Jurkat, Clone E6-1 (cell line): ENCODE measurements at places on chromosomes 16 and 17.

- peak; percentile 49 for DNase-seq
Measured at GRCh38 chr17:42428141-42428944, 5.3 kb upstream of the CAVIN1 start.

GRCh38 chr17:10357768-10358167 is 15.0 kb downstream of the MYH13 start:
- DNase-seq, result peak; percentile 1

GRCh38 chr16:4404247-4404966 is 12.0 kb downstream of the CORO7 start:
- DNase-seq, result no peak

DNA sequence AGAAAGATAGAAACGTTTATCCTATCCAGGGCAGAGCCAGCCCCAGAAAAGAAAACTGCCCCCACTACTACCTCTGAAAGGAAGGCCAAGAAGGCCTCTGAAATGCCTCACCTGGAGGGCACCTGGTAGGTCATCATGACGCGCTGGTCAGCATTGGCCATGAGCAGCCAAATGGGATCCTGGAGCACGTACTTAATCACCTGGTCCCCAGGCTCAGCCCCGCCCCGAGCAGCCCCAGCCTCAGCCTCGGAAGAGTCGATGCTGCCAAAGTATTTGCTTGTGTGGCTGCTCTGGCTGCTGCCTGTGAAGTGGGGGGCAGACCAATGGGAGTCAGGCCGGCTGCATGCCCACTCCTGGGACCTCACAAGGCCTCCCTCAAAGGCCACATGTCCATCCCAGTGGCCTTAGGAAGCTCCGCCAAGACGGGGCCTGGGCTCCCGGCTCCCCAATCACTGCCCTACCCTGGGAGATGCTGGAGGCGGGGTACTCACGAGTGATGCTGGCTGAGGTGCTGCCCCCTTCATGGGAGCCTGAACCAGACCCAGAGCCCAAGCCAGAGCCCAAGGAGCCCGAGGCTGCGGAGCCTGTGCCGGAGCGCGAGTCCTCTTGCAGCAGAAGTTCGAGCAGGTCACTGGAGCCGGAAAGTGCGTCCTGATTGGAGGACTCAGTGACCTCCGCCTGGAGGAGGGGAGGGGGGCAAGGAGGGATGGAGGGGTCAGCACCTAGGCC is 9.9 kb downstream of the PER1 start:
- no peak for DNase-seq

- no peak for DNase-seq
Measured at GRCh38 chr16:59698346-59699020, 964.4 kb upstream of the GOT2 start.

GRCh38 chr17:51730303-51731050 is 428.0 kb downstream of the CA10 start:
- no peak for DNase-seq

GRCh38 chr17:9071016-9071415 is 49.7 kb downstream of the NTN1 start:
- no peak for DNase-seq

- DNase-seq, result peak; percentile 49
Measured at GRCh38 chr17:38444151-38444550, 15.9 kb downstream of the ARHGAP23 start.

GRCh38 chr17:31663576-31663975 is 195.5 kb downstream of the COPRS start:
- DNase-seq, result peak; percentile 3

- DNase-seq, result no peak
Measured at GRCh38 chr17:57881143-57881542, 31.3 kb upstream of the MRPS23 start.

DNA sequence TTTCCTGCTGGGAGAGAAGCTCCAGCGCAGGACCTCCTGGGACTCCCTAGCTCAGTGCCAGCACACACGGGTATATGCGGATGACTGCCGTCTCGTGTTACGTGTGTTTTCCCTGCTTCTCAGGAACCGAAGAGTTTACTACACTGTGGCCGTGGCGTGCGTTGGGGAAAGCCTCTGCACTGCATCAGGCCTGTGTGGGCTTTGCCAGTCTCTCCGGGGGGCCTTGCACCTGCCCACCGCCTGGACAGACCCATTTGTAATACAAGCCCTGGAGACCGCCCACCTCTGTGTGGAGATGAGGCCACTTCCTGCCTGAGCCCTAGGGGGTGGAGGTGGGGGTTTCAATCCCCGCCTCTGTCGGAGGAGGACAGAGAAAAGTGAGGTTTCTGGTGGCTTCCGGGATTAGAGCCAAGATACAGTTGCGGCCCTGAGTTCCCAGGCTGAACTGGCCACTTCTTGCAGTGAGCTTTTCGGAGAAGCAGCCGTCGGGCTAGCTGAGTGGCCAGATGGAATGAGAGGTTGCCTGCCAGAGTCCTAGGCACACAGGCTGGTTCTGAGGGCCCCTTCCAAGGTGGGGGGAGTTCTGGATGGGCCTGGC is 43.4 kb upstream of the GSE1 start:
- peak; percentile 91 for DNase-seq

DNA sequence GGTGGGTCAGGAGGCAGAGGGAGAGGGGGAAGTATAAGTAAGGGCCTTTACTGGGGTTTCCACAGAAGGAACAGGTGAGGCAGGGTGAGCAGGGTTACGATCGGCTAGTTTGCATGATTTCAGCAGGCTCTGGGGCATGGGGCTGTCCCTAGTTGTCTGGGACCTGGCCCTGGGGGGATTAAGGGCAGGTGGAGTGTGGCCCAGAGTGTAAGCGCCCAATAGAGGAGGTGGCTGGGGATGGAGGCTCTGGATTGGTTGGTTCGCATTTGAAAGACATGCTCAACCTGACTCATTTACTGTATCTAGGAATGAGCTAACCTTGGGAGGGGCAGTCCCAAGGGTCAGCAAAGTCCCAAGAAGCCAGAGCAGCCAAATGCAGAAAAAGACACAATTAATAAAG is 230.3 kb downstream of the MAP2K4 start:
- no peak for DNase-seq

GRCh38 chr16:89863741-89864526 is 9.5 kb upstream of the TCF25 start:
- DNase-seq, result no peak

- DNase-seq, result no peak
Measured at GRCh38 chr17:44911133-44912001, 3.9 kb downstream of the GFAP start.

DNA sequence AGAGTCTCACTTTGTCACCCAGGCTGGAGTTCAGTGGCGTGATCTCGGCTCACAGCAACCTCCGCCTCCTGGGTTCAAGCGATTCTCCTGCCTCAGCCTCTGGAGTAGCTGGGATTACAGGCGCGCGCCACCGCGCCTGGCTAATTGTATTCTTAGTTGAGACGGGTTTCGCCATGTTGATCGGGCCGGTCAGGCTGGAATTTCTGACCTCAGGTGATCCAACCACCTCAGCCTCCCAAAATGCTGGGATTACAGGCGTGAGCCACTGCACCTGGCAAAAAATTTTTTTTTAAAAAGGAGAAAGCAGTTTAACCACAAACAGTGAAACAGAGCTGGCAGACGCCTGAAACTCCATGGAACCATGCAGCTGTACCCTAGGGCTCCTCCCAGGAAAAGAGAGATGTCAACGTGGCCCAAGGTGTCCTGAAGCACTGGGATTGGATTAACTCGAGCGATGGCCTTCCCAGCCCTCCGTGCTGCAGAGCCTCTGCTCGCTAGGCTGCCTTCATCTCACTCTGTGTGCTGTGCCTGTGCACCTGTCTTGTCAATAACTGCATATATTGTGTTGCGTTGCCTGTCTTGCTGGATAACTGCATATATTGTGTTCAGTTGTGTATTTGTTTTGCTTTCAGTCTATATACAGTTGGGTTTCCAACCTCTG is 29.6 kb upstream of the FOXK2 start:
- DNase-seq, result no peak

- DNase-seq, result no peak
Measured at GRCh38 chr17:75350706-75351105, 54.8 kb downstream of the GRB2 start.

DNA sequence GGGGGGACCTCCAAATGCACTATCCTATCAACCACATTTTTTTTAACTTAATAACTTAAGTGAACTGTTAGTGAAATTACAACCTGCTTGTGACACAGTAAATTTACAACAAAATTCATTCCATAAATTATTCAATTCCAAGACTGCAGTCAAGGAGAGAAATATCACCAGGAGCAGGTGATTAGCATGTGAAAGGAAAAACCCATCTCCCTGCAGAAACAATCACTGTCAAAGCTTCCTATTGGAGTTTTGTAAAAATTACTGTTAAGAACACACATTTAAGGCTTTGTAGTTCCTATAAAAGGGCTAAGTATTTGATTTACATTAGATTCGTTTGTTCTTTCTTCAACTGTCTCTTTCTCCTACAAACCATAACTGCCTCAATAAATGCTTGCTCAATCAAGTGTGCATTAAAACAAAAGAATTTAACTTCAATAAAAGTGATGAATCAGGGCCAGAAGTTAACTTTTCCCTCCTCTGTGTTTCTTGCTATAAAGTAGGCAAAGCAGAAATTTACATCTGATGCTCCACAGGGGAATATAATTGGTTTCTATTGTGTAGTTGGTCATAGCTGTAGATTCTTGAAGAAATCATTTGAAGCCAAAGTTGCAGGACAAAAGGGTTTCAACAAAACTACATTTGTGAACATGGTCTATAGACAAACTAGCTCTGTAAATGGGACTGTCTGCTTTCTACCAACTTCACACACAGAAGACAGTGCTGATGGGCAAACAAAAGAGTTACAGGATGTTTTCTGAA is 195.1 kb upstream of the PSMD7 start:
- DNase-seq, result no peak

GRCh38 chr16:51430716-51431369 is 279.8 kb upstream of the SALL1 start:
- DNase-seq, result no peak

DNA sequence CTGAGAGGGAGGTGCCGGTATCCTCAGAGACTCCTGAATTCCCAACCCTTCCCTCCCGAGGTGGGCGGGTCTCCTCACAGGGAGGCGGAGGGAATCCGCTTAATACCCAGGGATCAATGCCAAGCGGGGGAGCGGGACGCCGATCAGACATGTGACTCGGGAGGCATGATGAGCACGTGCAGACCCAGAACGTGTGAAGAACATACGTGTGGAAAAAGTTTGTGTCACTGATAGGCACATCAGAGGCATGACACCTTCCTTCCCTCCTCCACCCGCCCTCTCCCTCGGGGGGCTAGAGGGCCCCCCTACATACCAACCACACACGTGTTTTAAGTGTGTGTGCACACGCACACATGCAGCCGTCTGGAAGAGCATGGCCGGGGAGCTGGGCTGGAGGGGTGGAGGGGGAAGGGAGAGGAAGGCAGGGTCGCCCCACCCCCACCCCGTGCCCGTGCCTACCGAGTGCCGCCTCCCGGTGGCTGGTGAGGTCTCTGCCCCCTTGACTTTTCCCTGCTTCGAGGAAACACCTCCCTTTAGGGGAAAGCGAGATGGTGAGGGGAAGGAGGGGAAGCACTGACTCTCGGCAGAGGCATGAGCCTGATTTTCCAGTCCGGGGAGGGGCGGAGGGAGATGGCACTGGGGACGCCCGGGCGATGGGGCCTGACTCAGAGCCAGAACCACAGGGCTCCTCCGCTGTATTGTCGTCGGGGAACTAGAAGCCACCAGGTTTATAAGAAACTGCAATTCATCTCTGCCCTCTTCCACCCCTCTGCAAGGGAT is 12.1 kb upstream of the TBX21 start:
- no peak for DNase-seq

GRCh38 chr17:70588003-70588402 is 418.7 kb downstream of the KCNJ2 start:
- DNase-seq, result no peak

GRCh38 chr17:27423651-27424050 is 32.6 kb upstream of the KSR1 start:
- no peak for DNase-seq

DNA sequence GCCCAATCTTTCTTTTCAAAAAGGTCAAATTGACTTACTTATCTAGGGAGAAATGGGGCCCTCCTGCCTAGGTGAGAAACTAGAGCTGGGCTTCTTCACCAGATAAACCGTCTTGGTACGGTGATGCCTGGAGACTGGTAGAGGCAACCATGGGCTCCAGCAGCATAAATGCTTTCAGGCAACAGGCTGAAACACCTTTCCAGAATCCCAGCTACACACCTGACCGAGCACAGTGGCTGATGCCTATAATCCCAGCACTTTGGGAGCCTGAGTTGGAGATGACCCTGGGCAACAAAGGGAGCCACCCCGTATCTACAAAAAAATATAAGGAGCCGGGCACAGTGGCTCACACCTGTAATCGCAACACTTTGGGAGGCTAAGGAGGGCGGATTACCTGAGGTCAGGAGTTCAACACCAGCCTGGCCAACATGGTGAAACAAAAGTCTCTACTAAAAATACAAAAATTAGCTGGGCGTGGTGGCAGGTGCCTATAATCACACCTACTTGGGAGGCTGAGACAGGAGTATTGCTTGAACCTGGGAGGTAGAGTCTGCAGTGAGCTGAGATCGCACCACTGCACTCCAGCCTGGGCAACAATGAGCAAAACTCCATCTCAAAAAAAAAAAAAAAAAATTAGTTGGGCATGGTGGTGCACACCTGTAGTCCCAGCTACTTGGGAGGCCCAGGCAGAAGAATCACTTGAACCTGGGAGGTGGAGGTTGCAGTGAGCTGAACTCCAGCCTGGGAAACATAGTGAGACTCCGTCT is 8.0 kb downstream of the TRAF4 start:
- no peak for DNase-seq

GRCh38 chr16:10497132-10498101 is 83.0 kb downstream of the EMP2 start:
- DNase-seq, result no peak

GRCh38 chr16:74865922-74866598 is 91.4 kb upstream of the FA2H start:
- DNase-seq, result no peak

- peak; percentile 24 for DNase-seq
Measured at GRCh38 chr17:74199306-74200092, 4.0 kb upstream of the RPL38 start.

DNA sequence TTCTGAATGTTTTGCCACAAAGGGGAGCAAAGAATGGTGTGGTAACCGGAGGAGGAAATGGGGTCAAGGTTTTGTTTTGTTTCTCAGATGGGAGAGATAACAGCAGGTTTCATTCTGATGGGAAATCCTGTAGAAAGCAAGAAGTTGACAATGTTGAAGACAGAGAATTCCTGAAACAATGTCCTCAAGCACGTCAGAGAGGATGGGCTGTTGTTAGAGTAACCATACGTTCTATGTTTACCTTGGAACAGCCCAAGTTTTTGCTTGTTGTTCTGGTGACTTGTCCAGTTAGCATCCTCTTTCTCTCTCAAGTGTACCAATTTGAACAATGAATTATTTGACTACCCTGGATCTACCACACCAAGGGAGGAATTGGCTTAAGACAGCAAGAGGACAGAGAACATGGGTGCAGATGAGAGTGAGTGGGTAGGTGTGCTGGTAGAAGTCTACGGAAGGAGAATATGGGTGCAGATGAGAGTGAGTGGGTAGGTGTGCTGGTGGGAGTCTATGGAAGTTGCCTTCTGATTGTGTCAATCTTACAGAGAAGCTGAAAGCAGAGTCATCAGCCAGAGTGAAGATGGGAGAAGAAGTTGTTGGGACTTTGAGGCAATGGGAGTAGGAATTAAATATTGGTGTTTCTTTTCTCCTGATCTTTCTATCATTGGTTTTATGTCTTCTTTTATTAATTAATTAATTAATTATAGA is 14.8 kb upstream of the NSRP1 start:
- DNase-seq, result no peak
